ENCODE measurements at places on chromosomes 4 and X.

DNA sequence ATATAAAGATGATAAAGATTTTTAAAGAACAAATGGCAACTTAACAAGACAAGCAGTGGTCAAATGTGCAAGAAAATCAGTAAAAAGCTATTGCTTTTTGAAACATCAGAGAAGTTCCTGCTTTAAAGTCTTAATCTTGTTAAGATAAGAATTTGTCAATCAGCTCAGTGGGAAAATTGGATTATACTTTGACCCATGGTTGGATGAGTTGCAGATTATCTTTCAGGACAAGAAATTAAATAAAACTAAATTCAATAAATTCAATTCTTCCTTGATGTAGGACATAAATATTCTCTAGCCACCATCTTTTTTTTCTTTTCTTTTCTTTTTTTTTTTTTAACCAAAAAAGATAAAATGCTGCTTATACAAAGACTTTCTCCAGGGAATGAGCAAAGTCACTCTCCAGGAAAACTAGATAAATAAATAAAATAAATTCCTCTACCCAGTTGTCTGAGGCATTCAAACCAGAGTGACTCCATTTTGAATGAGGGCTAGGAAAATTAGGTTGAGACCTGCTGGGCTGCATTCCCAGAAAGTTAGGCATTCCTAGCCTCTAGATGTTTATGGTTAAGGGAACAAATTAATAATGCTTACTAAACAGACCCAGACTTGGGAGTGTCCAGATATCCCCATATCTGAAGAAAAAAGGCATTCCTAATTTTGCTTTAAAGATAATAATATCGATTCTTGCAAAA, 211.2 kb downstream of the SNCA start:
- no peak for DNase-seq

DNA sequence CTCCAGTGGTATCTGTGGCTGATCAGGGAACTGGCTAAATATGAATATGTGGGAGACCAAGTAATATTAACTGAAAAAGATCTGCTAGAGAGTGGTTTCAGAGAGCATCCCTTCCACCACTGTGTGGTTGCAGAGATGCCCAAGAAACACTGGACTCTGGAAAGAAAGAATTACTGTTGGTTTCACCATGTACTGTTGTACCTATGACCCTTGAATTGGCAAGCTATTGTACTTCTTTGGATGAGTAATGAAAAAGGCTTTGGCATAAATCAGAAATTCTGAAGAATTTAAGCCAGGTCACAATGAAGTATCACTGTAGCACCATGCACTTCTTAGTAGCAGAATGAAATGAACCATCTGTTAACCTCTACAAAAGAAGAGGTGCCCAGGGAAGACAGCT, 134.4 kb upstream of the INTU start:
- DNase-seq: no peak

DNA sequence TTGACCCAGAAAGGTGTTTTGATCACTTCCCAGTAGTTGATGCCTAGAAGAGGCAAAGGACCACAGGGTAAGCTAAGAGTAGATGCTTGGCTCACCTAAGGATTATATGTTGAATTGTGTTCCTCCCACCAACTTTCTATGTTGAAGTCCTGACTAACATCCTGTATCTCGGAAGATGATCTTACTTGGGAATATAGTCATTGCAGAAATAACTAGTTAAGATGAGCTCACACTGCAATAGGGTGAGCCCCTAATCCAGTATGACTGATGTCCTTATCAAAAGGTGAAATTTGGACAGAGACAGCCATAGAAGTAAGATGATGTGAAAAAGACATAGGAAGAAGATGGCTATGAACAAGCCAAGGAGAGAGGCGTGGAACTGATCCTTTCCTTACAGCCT, 3.3 kb upstream of the HMGB2 start:
- DNase-seq: no peak

DNA sequence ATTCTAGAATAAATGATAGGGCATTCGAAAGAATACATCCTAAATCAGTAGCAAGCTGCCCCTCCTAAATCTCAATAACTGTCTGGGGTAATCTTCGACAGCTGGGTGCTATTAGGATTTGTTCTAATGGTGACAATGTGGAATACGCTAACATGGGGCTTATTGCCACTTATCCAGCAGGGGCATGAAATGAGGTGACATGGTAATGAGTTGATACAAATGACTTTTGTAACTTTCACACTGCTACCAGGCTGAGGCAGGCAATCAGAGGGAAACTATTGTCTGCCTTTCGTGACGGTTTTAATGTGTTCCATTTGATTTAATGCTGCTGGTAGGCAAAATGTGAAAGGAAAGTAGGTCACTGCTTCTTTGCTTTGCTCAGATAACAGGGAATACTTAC, 1047.4 kb upstream of the PABPC4L start:
- no peak for DNase-seq

GRCh38 chrX:48784726-48785125, 1.7 kb upstream of the GATA1 start:
- DNase-seq: no peak

- no peak for DNase-seq
Observed at GRCh38 chr4:120659616-120660170, 262.8 kb downstream of the PRDM5 start.

Data from lower leg skin (tissue), 4 donors.